Renal cortex interstitium (tissue), 15 donors: ENCODE measurements at places on chromosomes 7 and 10. TPM values are rescaled to one million over a fixed set of nuclear protein-coding genes. Genes with fewer than 3 reads are reported as not detected.

DNA sequence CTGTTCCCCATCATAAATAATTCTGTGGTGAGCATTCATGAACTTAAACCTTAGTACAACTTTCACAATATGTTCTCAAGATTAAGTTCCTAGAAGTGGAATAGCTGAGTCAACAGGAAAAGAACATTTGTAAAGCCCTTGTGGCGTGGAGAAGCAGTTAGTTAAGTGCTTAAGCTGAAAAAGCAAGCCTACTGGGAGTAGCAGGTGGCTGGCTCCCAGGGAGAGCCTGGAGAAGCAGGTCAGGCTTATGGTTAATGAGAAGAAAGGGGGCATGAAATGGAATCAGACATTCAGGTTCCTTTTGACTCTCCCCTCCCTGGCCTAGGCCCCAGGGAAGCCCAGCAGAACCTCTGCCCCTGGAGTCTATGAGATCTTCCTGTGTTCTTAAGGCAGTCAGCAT is 35.3 kb downstream of the VSTM4 start:
- DNase-seq: no peak

ITGB1 gene
- polyA plus RNA-seq: 505 TPM

DNA sequence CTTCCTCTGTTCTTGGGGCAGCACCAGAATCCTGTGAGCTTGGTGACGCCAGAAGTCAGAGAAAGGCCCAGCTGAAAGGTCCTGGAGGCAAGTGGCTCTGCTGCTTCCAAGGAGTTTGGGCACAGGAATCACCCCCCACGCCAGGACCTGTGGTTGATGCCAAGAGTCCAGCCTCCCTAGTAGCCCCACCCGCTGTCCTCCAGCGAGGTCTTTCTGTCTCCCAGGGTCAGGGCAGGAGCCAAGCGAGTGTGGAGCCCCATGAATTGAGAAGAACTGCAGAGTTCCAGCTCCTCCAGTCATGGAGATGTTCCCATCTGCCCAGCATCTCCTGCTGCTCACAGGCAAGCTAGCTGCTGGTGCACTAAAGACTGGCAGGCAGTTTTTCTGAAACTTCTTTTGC is 631.7 kb upstream of the MGMT start:
- DNase-seq: no peak

ATRNL1 gene
- polyA plus RNA-seq: 27.6 TPM

DNA sequence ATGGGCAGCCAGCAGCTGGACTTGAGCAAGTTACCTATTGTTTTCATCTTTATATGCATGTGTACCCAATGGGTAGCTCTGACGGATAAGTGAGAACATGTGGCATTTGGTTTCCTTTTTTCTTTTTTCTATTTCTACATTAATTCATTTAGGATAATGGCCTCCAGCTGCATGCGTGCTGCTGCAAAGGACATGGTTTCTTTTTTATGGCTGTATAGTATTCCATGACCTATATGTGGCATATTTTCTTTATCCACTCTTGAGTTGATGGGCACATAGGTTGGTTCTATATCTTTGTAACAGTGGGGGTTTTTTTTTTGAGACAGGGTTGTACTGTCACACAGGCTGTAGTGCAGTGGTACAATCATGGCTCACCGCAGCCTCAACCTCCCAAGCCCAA is 37.4 kb downstream of the ASZ1 start:
- DNase-seq: no peak

GRCh38 chr10:48399056-48399541 is 92.6 kb downstream of the MAPK8 start:
- DNase-seq: no peak

GRCh38 chr7:124155432-124156022 is 122.7 kb upstream of the TMEM229A start:
- no peak for DNase-seq

GRCh38 chr7:76009672-76010600 is 15.5 kb upstream of the TMEM120A start:
- no peak for DNase-seq

DNA sequence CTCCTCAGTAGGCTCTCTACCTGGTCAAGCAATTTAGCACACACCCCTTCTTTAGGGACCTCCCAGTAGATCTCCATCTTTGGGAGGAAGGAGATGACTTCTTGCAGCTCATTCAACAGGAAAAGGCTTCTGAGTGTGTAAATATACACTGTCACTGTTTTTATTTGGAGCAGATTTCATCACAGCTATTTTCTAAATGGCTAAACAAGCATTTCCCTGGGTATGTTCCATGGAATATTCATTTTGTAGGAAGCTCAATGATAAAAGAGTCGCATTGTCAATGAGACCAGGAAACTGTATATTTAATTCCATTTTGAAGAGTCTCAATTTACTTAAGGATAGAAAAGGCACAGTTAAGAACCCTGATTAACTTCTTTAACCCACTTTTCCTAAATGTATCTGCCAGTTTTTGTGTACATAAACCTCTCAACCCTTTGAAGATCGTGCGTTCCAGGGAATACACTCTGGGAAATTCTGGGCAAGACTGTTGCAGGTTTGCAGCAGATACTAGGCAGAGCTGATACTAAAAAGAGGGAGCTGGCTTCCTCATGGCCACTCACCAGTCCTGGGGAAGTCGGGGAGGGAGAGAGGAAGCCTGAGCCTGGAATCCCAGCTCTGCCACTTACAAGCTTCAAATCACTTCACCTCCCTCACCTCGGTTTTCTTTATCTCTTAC is 10.1 kb downstream of the LGI1 start:
- no peak for DNase-seq

TRPV5 gene
- polyA plus RNA-seq: 1.5 TPM

- no peak for DNase-seq
Measured at GRCh38 chr7:155489862-155490696, 32.1 kb downstream of the EN2 start.

GRCh38 chr10:625333-625696 is 64.2 kb downstream of the DIP2C start:
- no peak for DNase-seq

SNX13 gene
- 43.0 TPM for polyA plus RNA-seq

PNLIPRP1 gene
- 0.15 TPM for polyA plus RNA-seq

DNA sequence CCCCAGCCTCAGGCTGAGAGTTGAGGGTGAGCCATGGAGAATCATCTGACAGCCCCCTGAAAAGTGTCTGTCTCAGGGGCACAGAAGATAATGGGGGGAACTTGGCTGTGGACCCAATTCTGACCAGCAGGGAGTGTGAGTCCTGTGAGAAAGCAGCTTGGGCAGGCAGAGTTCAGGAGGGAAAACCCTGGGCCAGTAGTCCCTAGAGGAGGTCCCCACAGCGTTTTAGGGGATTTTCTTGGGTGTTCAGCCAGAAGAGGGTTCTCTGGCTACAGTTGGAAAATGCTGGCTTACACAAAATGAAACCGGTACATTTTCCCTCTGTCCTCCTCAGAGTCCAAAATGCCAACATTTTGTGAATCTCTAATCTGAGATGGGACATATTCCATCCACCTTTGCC is 35.8 kb upstream of the TRIM8 start:
- DNase-seq: no peak

- no peak for DNase-seq
Measured at GRCh38 chr7:158602905-158603772, 15.5 kb upstream of the PTPRN2 start.

DNA sequence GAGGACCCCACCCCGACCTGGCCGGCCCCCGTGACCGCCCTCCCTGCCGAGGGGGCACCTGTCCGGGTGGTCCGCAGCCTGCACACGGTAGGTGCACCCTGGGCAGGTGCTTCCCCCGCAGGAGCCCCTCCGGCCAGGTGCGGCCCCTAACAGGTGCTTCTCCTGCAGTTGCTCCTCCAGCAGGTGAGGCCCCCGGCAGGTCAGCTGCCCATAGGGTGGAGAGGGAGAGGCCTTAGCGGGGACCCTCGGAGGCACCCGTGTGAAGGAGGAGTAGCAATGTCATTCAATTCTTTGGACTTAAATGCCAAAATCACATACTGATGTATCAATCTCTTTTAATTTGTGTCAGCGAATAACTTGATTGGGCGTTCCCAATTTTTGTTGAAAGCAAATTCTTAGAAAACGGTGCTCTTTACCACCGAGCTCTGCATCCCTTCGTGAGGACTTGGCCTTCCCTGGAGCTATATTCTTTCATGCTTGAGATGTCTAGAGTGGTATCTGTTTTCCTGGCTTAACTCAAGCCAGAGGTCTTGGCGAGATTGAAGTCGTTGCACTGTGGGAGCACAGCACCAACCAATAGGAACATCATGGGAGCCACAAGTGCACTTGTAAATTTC is 738 bp upstream of the NCAPG2 start:
- no peak for DNase-seq

GRCh38 chr10:132184816-132185593 is 1.7 kb upstream of the DPYSL4 start:
- DNase-seq: no peak

GRCh38 chr10:78830976-78831375 is 237.8 kb upstream of the ZMIZ1 start:
- no peak for DNase-seq

- DNase-seq: no peak
Measured at GRCh38 chr7:34751725-34752643, 94.0 kb downstream of the NPSR1 start.

DNA sequence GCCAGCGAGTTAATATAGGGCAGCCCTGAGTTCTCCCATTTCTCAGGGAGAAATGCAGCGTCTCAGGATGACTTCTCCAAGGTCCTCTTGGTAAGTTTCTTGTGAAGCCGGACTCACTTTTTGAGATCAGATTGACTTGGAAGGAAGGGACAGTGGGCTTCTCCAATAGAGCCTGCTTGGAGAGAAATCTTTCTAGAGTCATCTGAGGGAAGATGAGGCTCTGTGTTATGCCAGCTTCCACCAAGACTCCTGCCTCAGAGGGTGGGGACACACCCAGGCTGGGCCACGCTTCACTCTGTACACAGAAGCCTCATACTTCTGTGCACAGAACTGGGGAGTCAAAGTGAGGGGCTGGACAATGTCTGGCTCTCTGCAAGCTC is 5.6 kb downstream of the C10orf105 start:
- no peak for DNase-seq

DNA sequence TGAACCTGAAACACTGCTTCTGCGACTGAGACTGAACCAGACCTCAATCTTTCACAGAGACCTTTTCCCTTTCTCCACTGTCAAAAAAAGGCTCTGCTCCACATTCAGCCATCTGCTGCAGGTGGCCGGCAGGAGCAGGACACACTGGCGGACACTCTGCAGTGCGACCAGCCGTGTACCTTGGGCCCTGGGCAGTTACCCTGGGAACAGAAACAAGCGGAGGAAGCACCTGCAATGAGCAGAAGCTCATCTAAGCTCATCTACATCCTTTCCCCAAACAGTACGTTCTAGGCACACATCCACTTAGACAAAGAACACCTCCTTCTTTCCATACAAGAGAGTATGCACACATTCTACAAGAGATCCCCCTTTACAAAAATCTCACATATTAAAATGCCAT is 22.8 kb downstream of the VOPP1 start:
- DNase-seq: no peak

GRCh38 chr10:113084031-113084430 is 134.0 kb downstream of the TCF7L2 start:
- no peak for DNase-seq

CXCL12 gene
- polyA plus RNA-seq: 420 TPM

HOXA4 gene
- polyA plus RNA-seq: 23.8 TPM

GRCh38 chr7:56110611-56111010 is 4.3 kb upstream of the CHCHD2 start:
- no peak for DNase-seq

- DNase-seq: no peak
Measured at GRCh38 chr7:141674702-141675101, 27.3 kb downstream of the DENND11 start.

DNA sequence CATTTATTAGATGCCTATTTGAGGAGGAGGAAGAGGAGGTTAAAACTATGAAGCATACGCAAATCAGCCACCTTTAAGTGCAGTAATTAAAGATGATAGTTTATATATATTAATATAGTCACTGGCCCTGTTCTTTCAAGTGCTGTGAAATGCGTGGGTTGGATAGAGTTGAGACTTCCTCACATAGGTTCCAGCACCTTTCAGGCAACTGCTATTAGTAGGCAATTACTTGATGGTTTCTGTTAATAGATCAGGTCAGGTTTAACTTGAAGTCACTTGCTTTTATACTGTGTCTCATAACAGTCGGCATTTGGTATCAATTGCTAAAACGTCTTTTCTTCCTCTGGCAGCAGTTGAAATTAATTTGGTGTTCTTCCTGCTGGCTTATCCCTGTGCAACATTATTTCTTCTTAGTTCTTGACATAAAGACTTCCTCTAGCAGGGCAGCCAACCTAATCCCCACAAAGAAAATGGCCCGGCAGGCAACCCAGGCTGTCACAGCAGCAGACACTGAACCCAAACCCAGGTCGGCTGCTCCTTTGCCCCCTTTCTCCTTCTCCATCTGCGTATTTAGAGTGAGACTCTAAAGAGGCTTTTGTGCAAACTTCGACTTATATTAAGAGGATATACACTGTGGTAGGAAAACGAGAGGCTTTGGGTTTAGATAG is 35.3 kb upstream of the BET1 start:
- DNase-seq: no peak

HOXA3 gene
- 42.4 TPM for polyA plus RNA-seq

DNA sequence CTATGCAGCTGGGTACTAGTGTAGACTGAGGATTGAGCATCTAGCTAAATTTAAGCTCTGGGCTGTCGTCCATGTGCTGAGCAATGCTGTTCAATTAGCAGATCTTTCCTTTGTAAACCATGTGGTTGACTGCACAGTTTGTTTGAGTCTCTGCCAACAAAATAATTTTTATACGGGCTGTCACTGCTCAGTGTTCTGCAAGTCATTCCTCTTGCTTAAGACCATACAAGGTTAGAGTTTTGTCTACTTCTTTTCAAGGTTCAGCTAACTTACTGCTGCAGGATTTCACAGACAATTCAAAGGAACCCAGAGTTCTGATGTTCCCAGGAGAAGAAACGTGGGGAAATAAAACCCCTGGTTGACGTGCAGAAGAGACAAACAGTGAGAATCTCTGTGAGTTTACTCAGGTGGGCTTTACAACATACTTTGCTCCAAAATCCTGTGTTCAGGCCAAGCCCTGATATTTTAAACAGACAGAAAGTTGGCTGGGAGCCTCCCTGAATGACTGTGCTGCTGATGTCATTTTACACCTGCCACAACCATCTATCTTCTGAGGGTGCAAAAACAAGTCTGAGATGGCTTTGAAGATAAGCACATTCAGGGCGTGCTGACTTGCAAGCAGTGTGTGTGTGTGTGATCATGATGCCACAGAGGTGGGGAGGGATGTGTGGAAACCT is 177.1 kb upstream of the SVIL start:
- no peak for DNase-seq

EPHA1 gene
- 18.9 TPM for polyA plus RNA-seq

GRCh38 chr7:49783446-49783845 is 10.0 kb downstream of the VWC2 start:
- DNase-seq: no peak

NPY gene
- polyA plus RNA-seq: 1.1 TPM

GRCh38 chr7:127844707-127845331 is 186.4 kb downstream of the LRRC4 start:
- no peak for DNase-seq

GRCh38 chr7:5230265-5231067 is 40.4 kb downstream of the WIPI2 start:
- DNase-seq: no peak

UFSP1 gene
- polyA plus RNA-seq: 1.9 TPM

- no peak for DNase-seq
Measured at GRCh38 chr7:66497346-66497745, 131.3 kb upstream of the KCTD7 start.

GRCh38 chr7:36154255-36155212 is 1.5 kb downstream of the EEPD1 start:
- DNase-seq: no peak

CUEDC2 gene
- polyA plus RNA-seq: 92.1 TPM
